ENCODE measurements at places on chromosomes 16 and 17.
A peak's percentile ranks its signal among the peaks of the same experiment; 100 is the strongest.

DNA sequence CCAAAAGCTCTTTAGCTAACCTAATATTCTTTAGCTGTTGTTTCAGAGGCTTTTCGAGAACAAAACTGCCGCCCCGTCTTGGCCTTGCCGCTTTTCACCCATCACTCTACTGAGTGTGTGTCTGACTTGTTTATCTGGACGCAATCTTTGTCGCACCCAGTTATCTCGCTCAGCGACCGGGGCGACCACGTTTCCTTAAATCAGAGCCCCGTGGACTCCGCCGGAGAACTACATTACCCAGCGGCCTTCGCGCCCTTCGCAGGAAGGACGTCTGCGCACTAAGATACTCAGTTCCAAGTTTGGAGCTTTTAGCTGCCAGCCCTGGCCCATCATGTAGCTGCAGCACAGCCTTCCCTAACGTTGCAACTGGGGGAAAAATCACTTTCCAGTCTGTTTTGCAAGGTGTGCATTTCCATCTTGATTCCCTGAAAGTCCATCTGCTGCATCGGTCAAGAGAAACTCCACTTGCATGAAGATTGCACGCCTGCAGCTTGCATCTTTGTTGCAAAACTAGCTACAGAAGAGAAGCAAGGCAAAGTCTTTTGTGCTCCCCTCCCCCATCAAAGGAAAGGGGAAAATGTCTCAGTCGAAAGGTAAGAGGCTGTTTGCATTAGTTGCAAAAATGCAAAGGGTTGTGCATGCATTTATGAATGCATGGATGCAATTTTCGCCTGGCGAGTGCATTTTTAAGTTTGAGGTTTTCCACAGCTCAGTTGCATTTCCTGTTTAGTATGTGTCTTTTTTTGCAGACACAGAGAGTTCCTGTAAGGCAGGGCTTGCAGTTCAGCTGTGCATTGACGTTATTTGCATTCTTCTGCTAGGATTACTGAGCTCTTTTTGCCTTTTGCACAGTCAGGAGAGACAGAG lies at the start of gene MAP2K6:
Gene MAP2K6 (plus strand): TSS at position 290 of the 867 bp plus-strand sequence. CDS start 288 bp downstream, at position 578.
- peak; percentile 70 for DNase-seq

GRCh38 chr16:30941600-30942425 lies 7.1 kb upstream of the ORAI3 start:
- peak; percentile 11 for DNase-seq

- DNase-seq, result no peak
These were observed 184.0 kb upstream of the RBFOX1 start for GRCh38 chr16:7148606-7149005.

GRCh38 chr17:35708149-35708548 lies 23.3 kb upstream of the RASL10B start:
- peak; percentile 61 for DNase-seq

- no peak for DNase-seq
These were observed 25.0 kb downstream of the RAB11FIP4 start for GRCh38 chr17:31416503-31416923.

- DNase-seq, result no peak
These were observed 133.1 kb upstream of the ZKSCAN2 start for GRCh38 chr16:25390761-25391160.

- DNase-seq, result no peak
These were observed 329.2 kb downstream of the C16orf95 start for GRCh38 chr16:86987746-86988670.

DNA sequence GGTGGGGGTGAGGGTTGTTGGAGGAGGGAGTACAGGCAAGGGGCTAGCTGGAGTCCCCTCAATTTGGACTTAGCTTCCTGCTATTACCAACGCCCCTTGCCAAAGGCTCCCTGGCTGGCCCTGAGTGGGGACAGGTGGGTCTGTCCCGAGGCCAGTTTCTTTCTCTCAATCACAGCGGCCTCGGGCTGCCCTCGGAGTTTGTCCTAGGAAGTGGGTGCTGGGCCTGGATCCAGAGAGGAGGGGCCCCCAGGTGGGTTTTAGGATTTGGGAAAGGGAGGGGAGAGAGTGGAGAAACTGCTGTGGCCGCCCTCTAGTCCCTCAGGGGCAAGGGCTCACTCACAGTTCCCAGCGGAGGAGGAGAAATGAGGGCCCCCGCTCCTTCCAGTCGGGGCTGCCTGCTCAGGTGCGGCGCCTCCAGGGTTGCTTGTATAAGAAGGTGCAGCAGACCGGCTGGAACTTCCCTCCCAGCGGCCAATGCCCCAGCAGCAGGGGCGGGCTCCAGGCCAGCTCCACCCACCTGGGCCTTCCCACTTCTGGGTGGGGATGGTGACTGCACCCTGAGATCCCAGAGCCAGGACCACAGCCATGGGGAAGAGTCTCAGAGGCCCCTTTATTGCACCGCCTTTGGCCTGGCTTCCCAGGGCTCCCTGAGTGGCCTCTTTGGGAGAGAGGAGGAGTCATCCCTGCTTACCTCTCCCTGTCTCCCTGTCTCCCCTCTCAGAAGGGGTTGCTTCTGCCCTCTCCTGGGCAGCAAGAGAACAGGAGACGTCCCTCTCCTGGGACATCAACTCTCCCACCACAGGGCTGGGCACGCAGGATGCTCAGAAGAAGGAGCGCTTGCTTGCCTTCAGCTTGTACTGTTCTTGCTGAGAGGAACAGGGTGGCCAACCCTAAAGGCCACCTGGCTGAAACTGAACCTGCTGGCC lies 112.0 kb upstream of the SMURF2 start:
- peak; percentile 76 for DNase-seq

DNA sequence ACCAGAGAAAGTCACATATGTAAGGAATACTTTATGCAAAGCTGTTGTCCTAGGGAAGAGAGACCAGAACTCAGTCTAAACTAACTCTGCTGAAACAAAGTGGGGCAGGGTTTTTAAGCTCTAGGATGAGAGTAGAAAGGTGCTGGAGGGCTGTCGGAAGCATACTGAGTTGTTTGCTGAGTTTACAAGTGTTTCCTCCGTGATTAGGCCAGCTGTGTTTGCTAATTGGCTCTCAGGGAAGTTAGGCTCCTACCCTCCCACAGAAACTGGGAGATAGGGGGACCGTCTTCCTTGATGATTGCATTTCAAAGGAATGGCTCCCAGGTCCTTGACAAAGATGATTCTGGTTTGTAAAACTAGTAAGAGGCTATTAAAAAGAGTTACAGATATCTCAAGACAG lies 24.4 kb upstream of the CRYM start:
- no peak for DNase-seq

GRCh38 chr17:77485089-77485833 lies 344.5 kb downstream of the SEC14L1 start:
- no peak for DNase-seq

GRCh38 chr16:30335598-30336474 lies 19.3 kb downstream of the CD2BP2 start:
- no peak for DNase-seq

DNA sequence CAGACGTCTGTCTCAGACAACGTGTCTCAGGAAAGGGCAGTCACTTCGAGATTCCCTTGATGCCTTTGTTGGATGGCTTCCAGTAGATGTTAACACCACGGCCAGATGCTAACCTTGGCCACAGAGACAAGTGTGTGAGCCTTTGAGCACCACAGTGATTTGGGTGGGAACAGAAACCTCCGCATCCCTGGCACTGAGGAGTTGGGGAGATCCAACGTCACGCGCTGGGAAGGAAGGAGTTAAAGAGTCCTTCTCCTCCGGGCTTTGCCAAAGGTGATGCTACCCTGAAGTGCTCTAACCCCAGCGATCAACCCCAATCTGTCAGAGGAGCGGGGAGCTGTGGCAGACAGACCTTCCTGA lies 3.0 kb upstream of the ABR start:
- DNase-seq, result peak; percentile 11

GRCh38 chr17:22443061-22443460 lies 750.7 kb downstream of the KCNJ18 start:
- DNase-seq, result no peak

- DNase-seq, result no peak
These were observed 11.0 kb downstream of the TK2 start for GRCh38 chr16:66538910-66539309.

DNA sequence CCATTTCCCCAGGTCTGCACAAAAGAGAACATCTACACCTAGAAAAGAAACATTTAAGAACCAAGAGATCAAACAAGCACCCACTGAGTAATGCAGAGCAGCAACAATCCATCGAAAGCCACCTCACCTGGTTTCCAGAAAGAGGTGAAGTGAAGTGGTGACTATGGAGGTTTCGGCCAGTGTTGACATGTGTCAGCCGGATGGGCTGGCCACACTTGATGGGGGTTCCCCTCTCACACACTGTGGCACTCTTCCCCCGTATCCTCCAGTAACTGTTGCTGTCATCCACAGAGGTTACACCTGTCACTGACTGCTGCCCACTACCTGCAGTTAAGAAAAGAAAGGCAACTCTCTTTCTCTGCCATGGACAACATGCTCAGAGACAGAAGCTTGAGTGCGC lies 6.5 kb downstream of the SDF2 start:
- no peak for DNase-seq

GRCh38 chr16:85449191-85449884 lies 163.8 kb upstream of the GSE1 start:
- DNase-seq, result no peak

DNA sequence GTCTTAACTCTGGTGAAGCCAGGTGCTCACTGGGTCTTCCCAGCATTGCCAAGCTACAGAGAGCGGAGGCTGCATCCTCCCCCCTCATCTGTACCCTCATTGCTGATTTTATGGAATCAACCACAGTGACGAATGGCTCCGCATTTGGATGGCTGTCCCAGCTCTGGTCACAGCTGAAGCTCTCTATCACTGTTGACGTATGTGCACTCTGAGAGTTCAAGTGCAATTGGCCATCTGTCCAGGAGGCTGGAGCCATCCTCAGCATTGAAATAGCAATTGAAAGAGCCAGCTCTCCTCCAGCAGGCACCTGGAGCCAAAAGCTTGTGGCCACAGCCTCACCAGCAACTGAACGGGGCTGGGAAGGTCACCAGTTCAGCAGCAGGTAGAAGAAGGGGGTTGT lies 494.1 kb downstream of the TMEM114 start:
- no peak for DNase-seq

DNA sequence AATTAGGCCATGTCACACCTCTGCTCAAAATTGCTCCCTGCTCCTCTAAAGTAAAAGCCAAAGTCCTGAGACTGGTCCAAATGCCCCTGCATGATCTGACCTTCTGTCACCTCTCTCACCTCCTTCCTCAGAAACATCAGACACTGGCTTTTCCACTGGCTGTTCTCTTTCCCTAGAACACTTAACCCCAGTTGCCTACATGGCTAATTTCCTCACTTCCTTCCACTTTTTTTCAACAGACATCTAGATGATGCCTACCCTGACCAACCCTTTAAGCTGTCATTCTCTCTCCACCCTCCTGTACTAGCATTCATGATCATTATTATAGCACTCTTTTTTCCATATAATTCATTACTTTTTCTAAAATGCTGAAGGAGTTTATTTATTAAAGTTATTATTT lies 31.0 kb downstream of the CCT6B start:
- DNase-seq, result no peak

GRCh38 chr17:63191610-63192009 lies 225.6 kb downstream of the TANC2 start:
- DNase-seq, result no peak

- DNase-seq, result no peak
These were observed 743 bp downstream of the WIPI1 start for GRCh38 chr17:68456339-68457167.

GRCh38 chr17:50273654-50274040 lies 619 bp upstream of the TMEM92 start:
- no peak for DNase-seq

DNA sequence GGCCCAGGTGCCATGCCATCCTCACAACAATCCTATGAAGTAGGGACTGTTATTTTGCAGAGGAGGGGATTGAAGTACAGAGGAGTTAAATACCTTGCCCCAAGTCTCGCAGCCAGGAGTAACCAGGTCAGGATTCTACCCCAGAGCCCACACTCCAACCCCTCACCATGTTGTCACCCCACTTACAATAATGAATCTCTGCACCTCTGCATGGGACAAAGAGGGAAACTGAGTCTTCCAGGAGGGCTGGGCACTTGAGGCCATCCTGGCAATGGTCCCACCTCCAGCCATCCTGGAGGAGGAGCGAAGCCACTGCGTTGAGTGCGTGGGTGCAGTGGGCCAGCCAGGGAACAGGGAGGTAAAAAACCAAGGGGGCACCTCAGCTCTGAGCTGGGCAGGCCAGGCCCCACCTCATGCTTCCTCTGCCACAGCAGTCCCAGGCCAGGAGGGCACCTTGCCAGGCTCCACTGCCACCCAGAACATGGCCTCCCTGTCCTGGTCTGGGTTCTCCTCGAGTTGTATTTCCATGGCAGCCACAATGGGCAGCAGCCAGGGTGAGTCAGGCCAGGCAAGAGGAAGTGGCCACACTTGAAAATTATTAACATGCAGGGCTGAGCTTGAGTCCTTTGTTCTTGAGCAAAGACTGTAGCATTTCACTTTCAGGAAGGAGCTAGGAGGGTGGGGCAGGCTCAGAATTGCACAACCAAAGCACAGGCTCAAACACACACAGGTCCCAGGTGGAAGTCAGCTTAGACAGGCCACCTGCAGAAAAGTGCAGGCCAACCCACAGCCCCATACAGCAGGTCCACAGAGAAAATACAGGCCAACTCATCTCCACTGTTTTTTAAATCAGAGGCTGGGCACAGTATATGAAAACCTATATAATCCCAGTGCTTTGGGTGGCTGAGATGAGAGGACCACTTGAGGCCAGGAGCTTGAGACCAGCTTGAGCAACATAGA lies 52.1 kb downstream of the CUEDC1 start:
- no peak for DNase-seq

GRCh38 chr16:22373662-22374310 lies 633 bp downstream of the CDR2 start:
- DNase-seq, result no peak

DNA sequence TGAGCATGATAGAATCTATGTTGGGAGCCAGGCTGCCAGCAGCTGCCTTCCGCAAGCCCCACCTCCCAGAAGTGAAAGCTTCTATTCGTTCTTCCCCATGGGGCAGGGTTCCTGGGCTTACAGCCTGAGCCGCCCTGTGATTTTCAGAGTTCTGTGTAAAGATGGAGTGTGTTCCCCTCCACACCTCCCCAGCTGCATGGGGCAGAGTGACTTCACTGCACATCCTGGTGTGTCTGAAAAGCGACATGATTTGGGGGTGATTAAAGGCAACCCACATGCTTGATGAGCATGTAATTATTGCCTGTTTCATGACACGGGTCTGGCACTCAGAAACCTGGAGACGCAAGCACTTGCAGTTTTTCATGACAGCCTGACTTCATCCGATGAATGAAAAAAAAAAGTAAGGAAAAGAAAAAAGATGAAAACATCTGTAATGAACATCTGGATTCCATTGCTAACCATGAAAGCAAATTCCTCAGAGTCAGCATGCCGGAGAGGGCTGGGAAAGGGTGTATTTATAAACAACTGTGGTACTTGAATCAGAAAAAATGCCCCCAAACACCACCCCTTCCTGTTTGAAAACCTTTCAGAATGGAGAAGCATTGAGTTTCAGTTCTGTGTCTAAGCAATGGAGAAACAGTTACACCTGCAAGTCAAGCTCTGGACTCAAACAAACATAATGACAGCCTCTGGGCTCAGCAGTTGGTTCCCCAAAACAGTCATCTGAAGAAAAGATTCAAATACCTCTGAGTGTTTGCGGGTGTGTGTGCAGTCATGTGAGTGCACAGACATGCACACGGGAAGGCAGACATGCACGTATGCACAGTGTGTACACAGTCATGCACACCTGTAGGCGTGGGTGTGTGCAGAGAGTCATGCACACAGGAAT lies 266.0 kb downstream of the ENGASE start:
- DNase-seq, result no peak

Measured in NCI-H2171 treated with DMSO at 0.1 percent for 48 hours (cell line).